Breast epithelium (tissue), 4 donors: ENCODE measurements at places on chromosomes 1 and 21. TPM values are rescaled to one million over a fixed set of nuclear protein-coding genes. Genes with fewer than 3 reads are reported as not detected.

The NUF2 gene
- total RNA-seq: not detected

The BEST4 gene
- total RNA-seq: 0.15 TPM

The FLG2 gene
- not detected for total RNA-seq

The ZNF697 gene
- 9.5 TPM for total RNA-seq

The C1orf141 gene
- not detected for total RNA-seq

The OR2T11 gene
- not detected for total RNA-seq

The OR2M3 gene
- total RNA-seq: 0.29 TPM

The VWA5B1 gene
- not detected for total RNA-seq

The CORT gene
- not detected for total RNA-seq

The LPGAT1 gene
- 61.1 TPM for total RNA-seq

The S100A1 gene
- 6.1 TPM for total RNA-seq

The PEAR1 gene
- total RNA-seq: 15.1 TPM

The TMOD4 gene
- total RNA-seq: not detected

The DMBX1 gene
- total RNA-seq: not detected

The PTGFR gene
- 2.3 TPM for total RNA-seq

The AADACL4 gene
- not detected for total RNA-seq

The CHI3L1 gene
- 14.2 TPM for total RNA-seq

The PLA2G2A gene
- 342 TPM for total RNA-seq

The CFAP57 gene
- total RNA-seq: 0.16 TPM

The CA14 gene
- not detected for total RNA-seq

The GJA5 gene
- 4.2 TPM for total RNA-seq

The CEP170 gene
- 47.4 TPM for total RNA-seq

The ENAH gene
- total RNA-seq: 48.2 TPM

The POLR3GL gene
- 32.8 TPM for total RNA-seq

The COL6A1 gene
- 527 TPM for total RNA-seq

The PDZK1 gene
- 0.64 TPM for total RNA-seq

The RHD gene
- total RNA-seq: not detected

The CFAP74 gene
- total RNA-seq: not detected

The PCP4 gene
- not detected for total RNA-seq

The OR2T29 gene
- total RNA-seq: not detected

The C8B gene
- not detected for total RNA-seq

The SYCP1 gene
- total RNA-seq: not detected

The WDR26 gene
- 88.5 TPM for total RNA-seq

The S100A9 gene
- 208 TPM for total RNA-seq

The EPS15 gene
- total RNA-seq: 127 TPM

The LORICRIN gene
- total RNA-seq: not detected

The FNDC10 gene
- total RNA-seq: 0.98 TPM

The PLA2G2F gene
- not detected for total RNA-seq

The NBPF12 gene
- total RNA-seq: 19.8 TPM

The UBXN11 gene
- 15.0 TPM for total RNA-seq

The PGLYRP3 gene
- not detected for total RNA-seq

The RBBP5 gene
- total RNA-seq: 15.7 TPM

The LY9 gene
- 5.9 TPM for total RNA-seq

The TNFRSF1B gene
- total RNA-seq: 35.1 TPM

The GBP6 gene
- not detected for total RNA-seq

The UBASH3A gene
- total RNA-seq: 1.5 TPM

The KIF2C gene
- 2.6 TPM for total RNA-seq

The TRIM46 gene
- total RNA-seq: not detected

The SPRR2E gene
- total RNA-seq: not detected

The LDLRAD1 gene
- not detected for total RNA-seq

The FCGR2B gene
- total RNA-seq: 5.6 TPM

The GSTM5 gene
- 1.8 TPM for total RNA-seq

The MFAP2 gene
- total RNA-seq: 4.5 TPM

The MIXL1 gene
- not detected for total RNA-seq

The DIRAS3 gene
- total RNA-seq: 14.4 TPM

The OLFML3 gene
- 51.2 TPM for total RNA-seq
